NCI-H226 (cell line): ENCODE measurements at places on chromosomes 3 and 15.

DNA sequence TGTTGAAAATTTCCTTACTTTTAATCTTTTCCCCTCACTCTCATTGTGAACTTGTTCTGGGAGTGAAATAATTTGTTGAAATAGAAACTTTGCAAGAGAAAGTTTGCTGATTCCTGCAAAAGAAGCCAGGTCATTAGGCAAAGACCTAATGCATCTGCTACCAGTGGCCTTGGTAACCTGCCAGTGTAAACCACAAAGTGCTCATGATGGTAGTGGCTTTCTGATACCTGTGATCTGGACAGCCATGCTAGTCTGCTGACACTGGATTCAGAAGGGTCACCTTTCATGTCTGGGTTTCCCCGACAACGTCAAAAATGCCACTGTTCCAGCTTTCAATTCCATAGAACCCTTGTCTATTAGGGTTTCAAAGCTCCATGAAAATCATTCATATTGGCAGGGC lies 123.7 kb upstream of the MCTP2 start:
- DNase-seq: no peak

GRCh38 chr3:173591401-173591800 lies 193.9 kb downstream of the NLGN1 start:
- DNase-seq: no peak

DNA sequence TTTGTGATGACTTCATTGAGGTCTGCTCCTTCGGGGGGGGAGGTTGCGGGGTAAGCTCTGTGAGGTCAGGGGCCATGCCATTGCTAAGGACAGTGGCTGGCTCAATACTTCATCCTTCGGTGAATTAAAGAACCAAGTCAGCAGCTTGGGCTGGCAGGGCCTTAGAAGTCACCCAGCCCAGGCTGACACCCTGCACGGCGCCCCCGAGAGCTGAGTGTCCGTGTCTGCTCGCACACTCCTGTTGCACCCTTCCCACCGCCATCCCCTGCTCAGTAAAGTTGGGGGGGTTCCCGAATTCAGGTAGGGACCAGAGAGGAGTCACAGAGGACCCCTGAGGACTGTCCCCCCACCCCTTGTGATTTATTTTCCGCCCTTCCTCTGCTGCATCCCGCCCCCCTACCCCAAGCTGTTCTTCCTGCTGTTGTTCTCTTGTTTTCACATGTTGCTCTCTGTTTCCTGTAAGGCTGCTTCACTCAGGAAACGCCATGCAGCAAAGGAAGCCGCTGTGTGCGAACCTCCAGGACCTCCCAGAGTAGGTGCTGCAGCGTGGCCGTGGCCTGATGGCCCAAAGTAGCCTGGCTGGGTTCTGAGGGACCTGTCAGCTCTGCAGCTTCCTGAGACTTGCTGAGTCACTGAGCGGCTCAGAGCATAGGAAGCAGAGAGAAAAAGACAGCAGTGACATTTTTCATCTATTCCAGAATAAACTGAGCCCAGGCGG lies 14.4 kb downstream of the EFCC1 start:
- no peak for DNase-seq

GRCh38 chr15:89406940-89407607 lies 72.5 kb upstream of the POLG start:
- no peak for DNase-seq

GRCh38 chr3:52415800-52416199 lies 29.1 kb downstream of the SEMA3G start:
- DNase-seq: no peak

- DNase-seq: no peak
Observed at GRCh38 chr15:86375733-86376280, 296.1 kb downstream of the AGBL1 start.

DNA sequence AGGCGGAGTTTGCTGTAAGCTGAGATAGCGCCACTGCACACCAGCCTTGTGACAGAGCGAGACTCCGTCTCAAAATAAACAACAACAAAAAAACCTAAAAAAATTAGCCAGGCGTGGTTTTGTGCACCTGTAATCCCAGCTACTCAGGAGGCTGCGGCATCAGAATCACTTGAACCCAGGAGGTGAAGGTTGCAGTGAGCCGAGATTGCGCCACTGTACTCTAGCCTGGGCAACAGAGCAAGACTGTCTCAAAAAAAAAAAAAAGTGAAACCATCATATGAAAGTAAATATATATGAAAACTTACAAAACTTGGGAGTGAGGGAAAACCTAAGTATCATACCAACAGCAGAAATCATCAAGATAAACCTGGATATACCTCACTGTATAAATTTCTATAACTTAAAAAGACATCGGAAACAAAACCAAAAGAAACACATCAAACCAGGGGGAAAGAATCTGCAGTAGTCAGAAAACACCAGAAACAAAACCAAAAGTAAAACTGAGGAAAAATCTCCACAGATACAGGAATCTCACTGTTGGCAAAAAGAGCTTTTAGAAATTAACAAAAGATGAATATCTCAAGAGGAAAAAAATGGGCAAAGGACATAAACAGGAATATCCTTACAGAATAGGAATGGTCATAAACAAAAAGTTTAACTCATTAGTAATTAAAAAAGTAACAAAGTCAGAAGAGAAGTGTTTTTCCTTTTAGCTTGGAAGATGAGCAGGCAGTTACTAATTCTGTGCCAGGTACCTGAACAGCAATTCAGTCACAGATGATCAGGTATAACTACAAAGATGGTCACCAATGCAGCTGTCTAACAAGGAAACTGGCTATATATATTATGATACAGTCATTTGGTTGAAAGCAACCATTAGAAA lies 41.3 kb downstream of the ETV5 start:
- DNase-seq: no peak

GRCh38 chr3:122406198-122406597 lies 9.7 kb downstream of the WDR5B start:
- no peak for DNase-seq

- no peak for DNase-seq
Observed at GRCh38 chr15:83119968-83120581, 12.6 kb downstream of the TM6SF1 start.

GRCh38 chr3:194140520-194141414 lies 4.8 kb downstream of the HES1 start:
- DNase-seq: peak; percentile 67

DNA sequence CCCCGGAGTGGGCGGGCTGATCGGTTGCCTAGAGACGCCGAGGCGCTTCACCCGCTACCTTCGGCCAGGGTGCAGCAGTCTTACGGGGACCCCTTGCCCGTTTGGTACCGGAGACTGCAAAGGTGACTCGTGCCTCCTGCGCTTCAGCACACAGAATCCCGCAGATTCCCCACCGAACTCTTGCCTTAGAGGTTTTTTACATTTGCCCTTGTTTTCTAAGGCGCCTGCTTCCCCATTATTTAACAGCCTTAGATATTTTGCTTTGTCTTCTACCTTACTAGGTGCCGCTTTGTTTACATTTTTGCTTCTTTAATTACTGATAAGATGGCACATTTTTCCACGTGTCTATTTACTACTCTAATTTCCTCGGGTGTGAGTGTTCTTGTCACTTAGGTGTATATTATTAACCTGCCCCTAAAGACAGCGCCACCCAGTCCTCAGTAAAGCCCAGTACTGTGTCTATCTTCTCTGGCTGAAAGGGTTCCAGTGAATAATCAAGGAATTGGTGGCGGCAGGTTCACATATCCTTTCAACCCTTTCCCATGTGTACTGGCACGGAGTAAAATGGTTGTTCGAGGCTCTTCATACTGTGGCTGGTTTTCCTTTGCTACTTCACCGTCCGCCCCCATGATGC lies 573 bp upstream of the CEP152 start:
- no peak for DNase-seq

DNA sequence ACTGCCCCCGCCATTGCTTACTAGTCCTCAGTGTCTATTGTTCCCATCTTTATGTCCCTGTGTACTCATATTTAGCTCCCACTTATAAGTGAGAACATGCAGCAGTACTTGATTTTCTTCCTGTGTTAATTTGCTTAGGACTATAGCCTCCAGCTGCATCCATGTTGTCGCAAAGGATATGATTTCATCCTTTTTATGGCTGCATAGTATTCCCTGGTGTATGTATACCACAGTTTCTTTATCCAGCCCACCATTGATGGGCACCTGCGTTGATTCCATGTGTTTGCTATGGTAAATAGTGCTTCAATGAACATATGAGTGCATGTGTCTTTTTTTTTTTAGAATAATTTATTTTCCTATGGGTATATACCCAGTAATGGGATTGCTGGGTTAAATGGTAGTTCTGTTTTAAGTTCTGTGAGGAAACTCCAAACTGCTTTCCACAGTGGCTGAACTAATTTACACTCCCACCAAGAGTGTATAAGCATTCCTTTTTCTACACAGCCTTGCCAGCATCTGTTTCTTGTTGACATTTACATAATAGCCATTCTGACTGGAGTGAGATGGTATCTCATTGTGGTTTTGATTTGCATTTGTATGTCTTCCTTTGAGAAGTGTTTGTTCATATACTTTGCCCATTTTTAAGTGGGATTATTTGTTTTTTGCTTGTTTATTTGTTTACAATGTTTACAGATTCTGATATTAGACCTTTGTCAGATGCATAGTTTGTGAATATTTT lies 53.7 kb downstream of the GALK2 start:
- no peak for DNase-seq

- DNase-seq: no peak
Observed at GRCh38 chr3:191350396-191351090, 20.2 kb upstream of the UTS2B start.

DNA sequence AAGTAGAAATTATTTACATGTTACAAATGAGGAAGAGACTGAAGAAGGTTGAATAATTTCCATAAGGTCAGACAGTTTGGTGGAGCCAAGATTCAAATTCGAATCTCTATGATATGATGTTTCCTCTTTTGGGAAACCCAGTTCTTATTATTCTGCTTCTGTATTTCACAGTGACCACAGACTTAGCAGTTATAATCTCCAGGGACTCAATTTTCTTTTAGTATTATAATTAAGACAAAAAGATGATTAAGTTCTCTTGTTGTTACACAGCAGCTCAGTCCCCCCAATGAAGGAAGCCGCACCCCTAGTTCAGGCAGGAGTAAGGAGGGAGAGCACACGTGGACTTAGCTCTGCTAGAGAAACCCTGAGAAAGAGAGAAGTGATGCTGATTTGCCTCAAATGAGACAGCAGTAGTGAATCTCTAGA lies 130.6 kb downstream of the CCNL1 start:
- no peak for DNase-seq

- DNase-seq: peak; percentile 64
Observed at GRCh38 chr15:34239151-34239808, 14.5 kb downstream of the EMC4 start.

- DNase-seq: no peak
Observed at GRCh38 chr15:95635666-95636065, 694.8 kb upstream of the NR2F2 start.

- no peak for DNase-seq
Observed at GRCh38 chr15:73054417-73054953, 2.2 kb downstream of the NEO1 start.
